ENCODE measurements at places on chromosomes 1 and 21.

DNA sequence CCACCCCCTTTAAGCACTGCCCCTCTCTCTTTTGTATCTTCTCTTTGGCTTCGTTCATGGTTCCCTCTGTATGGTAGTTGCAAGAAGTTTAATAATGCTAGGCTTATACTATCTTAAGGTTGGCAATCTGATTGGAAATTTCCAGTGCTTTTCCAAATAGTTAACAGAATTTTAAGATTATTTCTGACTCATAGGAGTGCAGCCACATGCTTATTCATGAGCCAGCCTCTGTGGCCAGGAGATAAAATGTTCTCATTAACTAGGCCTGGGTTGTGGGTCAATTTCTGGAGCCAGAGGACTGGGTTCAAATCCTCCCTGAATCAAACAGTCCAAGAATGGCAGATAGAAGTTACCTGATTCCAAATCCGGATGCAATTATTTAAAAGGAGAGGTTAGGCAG is 103.1 kb downstream of the ATP6V1G3 start:
- no peak for DNase-seq

DNA sequence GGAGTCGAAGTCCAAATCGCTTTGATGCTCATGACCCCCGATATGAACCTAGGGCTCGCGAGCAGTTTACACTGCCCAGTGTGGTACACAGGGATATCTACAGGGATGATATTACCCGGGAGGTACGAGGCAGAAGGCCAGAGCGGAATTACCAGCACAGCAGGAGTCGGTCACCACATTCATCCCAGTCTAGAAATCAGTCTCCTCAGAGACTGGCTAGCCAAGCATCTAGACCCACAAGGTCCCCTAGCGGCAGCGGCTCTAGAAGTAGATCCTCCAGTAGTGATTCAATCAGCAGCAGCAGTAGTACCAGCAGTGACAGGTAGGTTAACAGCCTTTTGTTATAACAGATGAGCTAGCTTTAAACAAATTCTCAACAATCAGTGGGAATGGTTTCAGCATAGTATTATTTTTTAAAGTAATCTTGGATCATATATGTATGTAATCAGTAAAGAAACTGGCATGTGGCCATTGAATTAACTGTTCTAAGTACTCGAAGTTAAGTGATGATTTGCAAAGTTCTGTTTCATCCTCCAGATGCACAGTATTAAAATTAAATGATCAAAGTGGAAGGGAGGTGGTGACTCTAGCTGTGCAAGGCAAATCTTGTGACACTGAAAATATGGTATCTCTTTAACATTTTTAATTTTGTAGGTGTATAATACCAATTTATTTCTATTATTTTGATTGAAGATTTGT is 29.0 kb downstream of the SPEN start:
- no peak for DNase-seq

- DNase-seq, result no peak
Measured at GRCh38 chr1:1461721-1462317, 9.7 kb upstream of the ATAD3B start.

DNA sequence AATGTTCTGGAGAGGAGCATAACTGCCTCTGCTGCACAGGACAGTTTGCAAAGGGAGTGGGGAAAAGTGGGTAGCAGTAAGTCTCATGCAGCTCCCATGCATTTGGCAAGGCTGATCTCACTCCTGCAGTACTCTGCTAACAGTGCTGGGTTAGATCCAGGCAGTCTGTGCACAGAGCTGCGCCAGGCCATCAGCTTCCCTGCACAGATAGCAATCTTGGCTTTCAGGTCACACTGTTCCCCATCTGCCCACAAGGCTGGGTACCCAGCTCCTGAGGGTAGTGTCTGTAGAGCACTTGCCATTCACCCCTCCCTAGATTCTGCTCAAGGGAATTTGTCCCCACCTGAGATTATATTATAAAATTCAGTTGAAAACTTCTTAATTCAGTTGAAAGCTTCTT is 72.1 kb downstream of the SH3BGR start:
- no peak for DNase-seq

DNA sequence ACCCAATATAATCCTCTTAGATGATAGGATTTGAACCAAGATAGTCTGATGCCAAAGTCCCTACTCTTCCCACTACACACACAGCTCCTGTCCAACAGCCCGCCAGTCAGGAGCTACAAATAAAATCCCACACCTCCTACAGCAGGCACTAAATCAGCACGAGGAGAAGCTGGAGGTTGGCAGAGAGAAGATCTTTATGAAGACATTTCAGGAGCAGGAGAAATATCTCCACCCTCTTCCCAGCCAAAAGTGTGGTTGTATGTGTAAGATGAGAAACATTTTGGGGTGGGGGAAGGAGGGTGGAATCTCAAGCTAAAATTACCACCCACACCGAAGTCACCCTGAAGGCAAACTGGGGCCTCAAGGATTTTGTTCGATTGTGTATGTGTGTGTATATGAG is 54.5 kb downstream of the PLXNA2 start:
- DNase-seq, result no peak

DNA sequence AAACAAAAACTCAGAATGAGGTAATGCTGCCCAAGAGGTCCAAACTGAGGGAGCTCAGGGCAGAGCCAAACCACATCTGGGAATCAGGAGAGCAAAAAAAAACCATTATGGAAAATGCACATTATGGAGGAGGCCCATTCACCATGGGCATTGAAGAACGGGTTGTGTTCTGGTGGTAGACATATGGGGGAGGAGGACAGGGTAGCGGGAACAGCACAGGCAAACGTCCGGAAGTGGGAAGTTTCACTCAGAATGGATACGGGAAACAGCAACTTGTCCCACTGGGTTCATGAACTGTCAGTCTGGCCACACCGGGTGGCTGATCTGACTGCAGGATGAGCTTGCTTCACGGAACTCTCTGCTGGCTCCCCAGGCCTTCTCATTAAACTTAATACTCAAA is 139.7 kb downstream of the RRAGC start:
- DNase-seq, result no peak

DNA sequence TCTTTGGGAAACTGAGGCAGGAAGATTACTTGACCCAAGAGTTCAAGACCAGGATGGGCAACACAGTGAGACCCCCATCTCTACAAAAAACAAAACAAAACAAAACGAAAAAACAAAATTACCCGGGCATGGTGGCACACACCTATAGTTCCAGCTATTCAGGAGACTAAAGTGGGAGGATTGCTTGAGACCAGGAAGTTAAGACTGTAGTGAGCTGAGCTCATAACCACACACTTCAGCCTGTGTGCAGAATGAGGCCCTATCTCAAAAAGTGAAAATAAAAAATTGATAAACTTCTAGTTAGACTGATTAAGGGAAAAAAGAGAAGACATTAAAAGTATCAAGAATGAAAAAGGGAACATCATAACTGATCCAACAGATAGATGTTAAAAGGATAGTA is 154.0 kb downstream of the RHOU start:
- no peak for DNase-seq

DNA sequence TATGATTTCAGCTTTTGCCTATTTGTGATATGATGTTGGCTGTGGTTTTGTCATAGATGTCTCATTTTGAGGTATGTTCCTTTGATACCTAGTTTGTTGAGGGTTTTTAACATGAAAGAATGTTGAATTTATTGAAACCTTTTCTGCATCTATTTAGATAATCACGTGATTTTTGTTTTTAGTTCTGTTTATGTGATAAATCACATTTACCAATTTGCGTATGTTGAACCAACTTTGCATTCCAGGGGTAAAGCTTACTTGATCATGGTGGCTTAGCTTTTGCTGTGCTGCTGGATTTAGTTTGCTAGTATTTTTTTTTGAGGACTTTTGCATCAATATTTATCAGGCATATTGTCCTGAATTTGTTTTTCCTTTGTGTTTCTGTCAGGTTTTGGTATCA is 26.5 kb upstream of the IFI16 start:
- no peak for DNase-seq

DNA sequence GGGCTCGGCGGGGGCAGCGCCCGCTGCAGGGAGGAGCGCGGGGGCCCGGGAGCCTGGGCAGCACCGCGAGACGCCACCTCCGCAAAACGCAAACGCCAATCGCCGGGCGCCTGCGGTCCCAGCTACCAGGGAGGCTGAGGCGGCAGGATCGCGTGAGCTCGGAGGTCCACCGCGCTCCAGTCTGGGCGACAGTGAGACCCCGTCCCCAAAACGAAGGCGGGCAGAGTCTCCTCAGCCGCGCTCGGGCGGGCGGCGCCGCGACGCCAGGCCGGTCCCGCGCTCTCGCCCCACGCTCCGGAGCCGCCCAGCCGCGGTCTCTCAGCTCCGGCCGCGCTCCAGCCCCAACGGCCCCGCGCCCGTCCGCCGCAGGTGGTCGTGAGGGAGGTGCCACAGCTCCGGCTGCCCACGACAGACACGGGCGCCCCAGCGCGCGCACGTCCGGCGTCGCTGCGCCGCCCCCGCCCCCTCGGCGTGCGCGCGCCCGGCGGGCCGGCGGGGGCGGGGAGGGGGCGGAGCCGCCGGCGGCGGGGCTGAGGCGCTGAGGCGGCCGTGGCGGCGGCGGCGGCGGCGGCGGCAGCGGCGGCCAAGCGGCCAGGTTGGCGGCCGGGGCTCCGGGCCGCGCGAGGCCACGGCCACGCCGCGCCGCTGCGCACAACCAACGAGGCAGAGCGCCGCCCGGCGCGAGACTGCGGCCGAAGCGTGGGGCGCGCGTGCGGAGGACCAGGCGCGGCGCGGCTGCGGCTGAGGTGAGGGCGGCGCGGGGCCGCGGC is at the start of gene ADARB1:
TSS of gene ADARB1 (plus strand) at position 533 of the 770 bp plus-strand sequence. CDS start 97,077 bp downstream, outside the sequence.
- DNase-seq, result peak; percentile 51

GRCh38 chr1:188425687-188426086 is 1596.9 kb downstream of the PLA2G4A start:
- DNase-seq, result no peak

DNA sequence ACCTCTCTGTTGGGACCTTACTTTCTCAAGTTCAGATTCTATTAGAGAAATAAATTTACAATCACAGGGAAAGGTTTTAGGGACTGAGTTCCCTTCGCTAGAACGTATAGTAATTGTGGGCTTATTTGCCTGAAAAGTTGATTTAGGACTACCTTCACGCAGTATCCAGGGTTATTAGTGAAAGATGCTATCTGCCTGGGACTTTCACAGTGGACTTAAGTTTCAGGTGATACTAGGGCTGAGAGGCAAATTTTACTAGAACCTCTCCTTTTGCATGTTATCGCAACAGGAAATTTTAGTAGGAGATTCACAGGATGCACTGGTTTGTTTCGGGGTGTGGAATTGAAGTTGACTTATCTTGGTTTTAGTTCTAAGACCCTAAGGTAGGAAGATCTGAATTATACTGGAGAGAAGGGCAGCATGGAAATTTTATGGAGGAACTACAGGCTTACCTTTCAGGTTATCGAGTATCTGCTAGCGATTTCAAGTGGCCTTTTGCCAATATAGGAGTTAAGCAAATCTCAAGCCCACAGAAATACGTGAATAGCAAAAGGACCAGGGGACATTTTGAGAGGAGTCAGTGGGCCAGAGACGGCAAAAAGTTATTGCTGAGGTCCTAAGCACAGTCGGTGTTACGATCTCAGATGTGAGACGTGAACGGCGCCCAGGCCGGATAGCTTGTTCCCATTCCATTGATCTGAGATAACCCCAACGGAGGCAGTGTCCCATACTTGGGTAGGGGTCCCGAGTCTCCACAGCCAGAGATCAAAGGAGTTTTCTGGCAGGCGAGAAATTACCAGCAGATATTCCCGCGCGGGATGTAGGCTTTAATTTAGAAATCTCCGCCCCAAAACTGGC is 723 bp upstream of the GNAI3 start:
- no peak for DNase-seq

GRCh38 chr1:15524021-15524282 is at the start of gene CASP9:
CASP9 (minus strand) TSS chr1:15524215; CDS start chr1:15524200, 15 bp downstream.
- no peak for DNase-seq

- DNase-seq, result no peak
Measured at GRCh38 chr1:210394281-210394821, 65.6 kb downstream of the HHAT start.

DNA sequence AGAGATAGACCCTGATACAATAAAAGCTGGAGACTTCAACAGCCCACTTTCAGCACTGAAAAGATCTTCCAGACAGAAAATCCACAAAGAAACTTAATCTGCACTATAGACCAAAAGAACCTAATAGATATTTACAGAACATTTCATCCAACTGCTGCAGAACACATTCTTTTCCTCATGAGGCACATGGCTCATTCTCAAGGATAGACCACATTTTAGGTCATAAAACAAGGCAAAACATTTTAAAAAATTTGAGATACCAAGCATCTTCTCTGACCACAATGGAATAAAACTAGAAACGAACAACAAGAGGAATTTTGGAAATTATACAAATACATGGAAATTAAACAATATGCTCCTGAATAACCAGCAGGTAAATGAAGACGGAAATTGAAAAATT is 15.0 kb upstream of the IL20 start:
- DNase-seq, result no peak

DNA sequence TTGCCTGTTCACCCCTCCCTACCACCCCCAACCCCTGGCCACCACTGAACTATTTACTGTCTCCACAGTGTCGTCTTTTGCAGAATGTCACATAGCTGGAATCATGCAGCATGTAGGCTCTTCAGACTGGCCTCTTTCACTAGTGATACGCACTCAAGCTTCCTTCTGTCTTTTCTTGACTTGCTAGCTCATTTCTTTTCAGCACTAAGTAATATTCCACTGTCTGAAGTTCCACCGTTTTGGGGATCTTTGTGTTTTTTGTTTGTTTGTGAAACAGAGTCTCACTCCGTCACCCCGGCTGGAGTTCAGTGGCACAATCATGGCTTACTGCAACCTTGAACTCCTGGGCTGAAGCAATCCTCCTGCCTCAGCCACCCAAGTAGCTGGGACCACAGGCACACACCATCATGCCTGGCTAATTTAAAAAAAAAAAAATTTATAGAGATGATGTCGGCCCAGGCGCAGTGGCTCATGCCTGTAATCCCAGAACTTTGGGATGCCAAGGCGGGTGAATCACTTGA is 43.4 kb upstream of the SLC25A33 start:
- DNase-seq, result no peak
